NCI-H1092 (cell line): ENCODE measurements at places on chromosomes 7 and 10.

- DNase-seq = no peak
Measured at GRCh38 chr10:85187047-85187446, 858.7 kb downstream of the CCSER2 start.

GRCh38 chr10:125003901-125004467 is 62.1 kb downstream of the ZRANB1 start:
- no peak for DNase-seq

DNA sequence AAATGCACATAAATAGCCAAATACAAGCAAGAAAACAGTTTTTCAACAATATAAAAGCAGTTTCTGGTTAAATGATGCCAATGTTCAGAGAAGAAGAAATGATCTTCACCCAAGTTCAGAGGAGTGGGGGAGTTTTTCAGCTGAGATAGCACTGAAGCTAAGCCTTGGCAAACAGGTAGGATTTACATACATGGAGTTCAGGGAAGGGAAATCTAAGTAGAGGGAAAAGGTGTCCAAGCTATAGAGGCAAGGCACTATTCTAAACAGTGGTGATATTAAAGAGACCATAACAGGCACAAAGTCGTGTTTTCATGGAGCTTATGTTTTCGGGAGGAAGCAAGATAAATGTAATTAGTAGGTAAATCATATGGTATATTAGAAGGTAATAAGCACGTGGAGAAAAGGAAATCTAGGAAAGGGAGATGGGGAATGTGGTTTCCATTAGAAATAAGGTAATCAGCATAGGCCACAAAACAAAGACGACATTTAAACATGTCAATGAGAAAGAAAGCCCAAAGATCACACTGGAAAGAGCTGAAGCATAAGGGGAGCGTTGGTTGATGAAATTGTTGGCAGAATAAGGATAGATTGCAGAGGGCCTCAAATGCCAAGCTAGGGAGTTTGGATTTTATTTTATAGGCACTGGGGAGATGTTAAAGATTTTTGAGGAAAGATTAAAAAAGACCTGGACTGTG is 704.3 kb downstream of the MAGI2 start:
- no peak for DNase-seq

DNA sequence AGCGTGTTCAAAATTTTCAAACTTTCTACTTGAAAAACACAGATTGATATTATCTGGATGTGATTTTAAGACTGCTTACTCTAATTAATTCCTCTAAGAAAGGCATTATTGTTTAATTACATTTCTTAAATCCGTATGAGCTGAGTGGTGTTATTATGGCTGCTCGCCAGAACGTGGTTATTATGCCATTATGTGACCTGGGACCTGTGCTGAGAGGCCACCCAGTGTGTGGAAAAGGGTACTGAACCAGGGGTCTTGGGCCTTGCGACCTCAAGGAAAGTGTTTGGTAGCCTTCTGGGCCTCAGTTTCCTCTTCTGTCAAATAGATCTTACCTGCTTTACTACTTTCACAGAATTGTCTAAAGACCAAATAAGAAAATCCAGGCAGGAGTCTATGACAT is 15.4 kb downstream of the LGI1 start:
- DNase-seq = no peak

DNA sequence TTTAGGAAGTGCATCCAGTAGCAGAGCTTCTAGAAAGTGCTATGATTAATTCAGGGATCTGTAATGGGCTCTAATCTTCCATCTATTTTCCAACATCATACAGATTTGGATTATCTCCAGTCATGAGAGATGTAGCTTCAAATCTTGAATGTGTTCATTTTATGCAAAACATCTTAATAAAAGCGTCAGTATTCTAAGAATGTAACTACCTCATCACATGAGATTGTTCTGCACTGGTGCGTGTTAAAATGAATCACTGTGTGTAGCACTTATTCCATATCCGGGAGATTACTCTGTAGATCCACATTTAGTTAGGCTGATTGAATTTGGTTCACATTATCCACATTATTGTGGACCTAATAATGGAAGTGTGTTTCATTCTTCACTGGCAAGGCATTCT is 344.9 kb upstream of the CHRM2 start:
- no peak for DNase-seq

- DNase-seq = no peak
Measured at GRCh38 chr7:157669768-157670351, 333.1 kb downstream of the DNAJB6 start.

- no peak for DNase-seq
Measured at GRCh38 chr7:11155883-11156282, 182.2 kb downstream of the PHF14 start.

DNA sequence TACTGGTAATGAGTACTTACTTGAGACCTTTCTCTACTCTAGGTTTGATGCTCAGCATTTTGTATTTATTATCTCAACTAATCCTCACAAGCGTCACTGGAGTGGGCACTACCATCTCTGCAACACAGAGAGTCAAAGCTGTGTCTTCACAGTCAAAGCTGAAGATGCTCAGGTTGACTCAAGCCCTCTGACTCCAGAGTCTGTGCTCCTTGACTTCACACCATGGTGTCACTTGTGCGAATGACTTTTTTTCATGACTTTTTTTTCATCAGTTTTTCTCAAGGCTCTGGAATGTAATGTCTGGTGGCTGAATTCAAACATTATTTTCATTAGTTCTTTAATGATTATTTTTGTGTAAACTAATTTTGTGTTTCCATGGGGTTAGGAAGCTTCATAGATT is 30.4 kb upstream of the TARP start:
- no peak for DNase-seq

- DNase-seq = no peak
Measured at GRCh38 chr10:111116211-111116610, 39.4 kb downstream of the ADRA2A start.

DNA sequence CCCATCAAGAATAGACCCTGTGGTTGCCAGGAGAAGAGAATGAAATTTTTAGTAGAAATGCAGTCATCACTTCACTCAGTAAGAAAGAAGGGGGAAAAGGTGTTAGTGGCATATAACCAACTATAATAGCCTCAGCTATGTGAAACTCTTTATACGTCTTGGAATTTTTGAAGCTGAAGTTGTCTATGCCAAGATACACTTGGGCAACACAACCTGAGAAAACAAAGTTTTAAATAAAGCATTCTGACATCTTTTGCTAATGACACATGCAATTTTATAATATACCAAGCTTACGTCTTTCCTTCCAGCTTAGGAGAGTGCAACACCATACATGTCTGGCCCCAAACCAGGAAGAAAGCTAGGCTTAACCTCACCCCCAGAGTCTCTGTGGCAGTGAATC is 40.8 kb upstream of the ZNF438 start:
- DNase-seq = no peak

DNA sequence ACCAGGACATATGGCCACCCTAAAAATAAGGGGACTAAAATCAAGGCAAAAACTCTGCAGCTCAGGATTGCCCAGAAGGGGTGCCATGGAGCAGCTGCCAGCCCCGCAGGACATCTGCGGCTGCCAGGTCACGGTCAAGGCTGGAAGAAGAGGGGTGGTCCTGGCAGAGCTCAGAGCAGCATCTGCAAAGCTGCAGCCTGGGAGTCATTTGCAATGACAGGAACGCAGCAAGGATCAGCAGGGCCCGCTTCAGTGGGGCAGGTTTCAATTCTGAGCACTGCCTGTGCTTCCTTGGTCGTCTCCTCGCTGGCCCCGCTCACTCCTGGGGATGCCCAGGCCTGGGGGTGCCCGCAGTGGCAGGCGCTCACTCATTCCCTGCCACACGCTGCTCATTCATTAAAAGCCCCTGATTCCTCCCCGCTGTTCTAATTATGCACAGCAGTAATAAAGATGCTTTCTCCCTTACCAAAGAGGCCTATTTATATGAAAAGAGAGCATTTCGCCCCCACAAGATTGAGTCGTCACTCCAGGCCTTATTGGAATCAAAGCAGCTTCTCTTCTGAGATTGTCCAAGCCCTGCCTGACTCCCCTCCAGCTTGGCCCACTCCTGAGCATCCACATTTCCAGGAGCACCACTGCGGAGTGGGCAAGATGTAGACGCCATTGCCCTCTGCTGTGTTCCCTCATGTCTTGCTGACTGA is 4.6 kb downstream of the HSPA12A start:
- no peak for DNase-seq

- DNase-seq = no peak
Measured at GRCh38 chr7:75536491-75536890, 44.4 kb downstream of the SPDYE5 start.

GRCh38 chr7:18846765-18847215 is 270.6 kb downstream of the TWIST1 start:
- no peak for DNase-seq

GRCh38 chr10:28881171-28881882 is 204.0 kb downstream of the BAMBI start:
- DNase-seq = no peak

- DNase-seq = no peak
Measured at GRCh38 chr10:131252567-131253276, 58.8 kb downstream of the TCERG1L start.

DNA sequence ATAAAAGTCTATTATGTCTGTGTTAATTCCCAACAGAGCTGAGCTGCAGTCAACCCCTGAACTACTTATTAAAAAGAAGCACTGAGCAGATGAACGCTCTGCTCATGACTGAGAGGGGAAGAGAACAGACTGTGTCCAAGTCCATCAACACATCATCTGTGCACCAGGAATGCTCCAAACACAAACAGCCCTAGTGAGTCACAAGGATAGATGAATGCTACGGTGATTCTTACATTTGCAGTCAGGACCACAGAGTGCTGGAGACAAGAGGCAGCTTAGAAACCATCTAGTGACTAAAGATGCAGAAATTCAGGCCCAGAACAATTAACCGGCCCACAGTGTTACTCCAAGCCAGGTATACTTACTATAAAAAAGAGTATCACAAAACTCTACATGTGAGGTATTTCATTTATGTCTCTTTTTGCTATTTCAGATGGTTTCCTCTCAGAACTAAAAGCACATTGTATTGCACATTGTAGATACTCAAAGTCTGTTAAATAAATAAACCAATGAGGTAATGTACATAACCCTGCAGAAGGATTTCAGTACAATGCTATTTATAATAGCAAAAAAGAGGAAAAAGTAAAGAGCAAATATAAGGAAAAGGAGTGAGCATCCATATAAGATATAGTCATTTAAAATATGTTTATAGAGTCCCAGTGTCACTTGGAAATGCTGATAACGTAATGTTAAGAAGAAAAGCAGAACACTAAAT is 159.2 kb downstream of the KCNMA1 start:
- no peak for DNase-seq

GRCh38 chr7:106779877-106780276 is 85.2 kb upstream of the PIK3CG start:
- no peak for DNase-seq

- DNase-seq = no peak
Measured at GRCh38 chr10:103504181-103504783, 10.8 kb downstream of the NEURL1 start.

DNA sequence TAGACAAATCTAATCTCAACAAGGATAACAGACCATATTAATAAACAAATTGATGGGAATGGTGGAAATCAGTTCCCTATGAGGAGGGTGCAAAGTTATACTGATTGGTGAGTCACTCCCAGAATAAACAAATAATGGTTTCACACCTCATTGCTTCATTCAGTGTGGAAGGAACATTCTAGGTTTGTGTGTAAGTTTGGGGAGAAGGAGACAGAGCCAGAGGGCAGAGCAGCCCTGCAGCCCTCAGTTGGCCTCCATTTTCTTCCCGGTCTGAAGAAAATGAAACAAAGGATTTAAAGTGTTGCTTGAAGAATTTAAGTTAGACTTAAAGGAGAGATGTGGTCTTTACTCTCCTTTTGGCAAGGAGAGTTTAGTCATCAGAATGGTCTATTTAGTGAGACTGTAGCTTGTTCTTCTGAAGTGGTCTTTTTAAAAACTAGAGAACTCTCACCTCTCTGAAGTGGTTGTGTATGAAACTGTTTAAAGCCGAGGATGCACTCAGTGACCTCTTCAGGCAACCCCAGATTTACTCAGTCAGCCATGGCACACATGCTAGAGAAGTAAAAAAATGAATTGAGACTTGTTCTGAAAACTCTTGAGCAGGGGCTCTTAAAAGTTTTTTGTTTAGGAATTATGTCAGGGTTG is 27.2 kb downstream of the IKZF1 start:
- no peak for DNase-seq

DNA sequence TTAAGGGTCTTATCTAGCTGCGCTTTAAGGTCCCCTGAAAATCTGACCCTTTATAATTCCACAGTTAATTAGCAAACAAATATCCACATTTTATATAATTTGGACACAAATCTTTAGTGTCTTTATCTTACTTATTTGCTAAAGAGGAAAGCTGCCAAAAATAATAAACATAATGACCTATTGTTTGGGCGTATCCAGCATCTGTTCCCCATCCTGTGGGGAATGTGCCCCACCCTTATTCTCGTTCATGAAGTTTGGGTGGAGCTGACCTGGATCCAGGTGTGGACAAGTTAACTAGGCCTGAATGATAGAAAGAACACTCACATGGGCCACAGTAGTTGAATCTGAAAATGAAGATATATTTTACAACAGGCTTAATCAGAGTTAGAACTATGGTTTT is 218.3 kb downstream of the CRPPA start:
- no peak for DNase-seq

GRCh38 chr7:42605406-42606192 is 306.3 kb downstream of the C7orf25 start:
- DNase-seq = no peak

DNA sequence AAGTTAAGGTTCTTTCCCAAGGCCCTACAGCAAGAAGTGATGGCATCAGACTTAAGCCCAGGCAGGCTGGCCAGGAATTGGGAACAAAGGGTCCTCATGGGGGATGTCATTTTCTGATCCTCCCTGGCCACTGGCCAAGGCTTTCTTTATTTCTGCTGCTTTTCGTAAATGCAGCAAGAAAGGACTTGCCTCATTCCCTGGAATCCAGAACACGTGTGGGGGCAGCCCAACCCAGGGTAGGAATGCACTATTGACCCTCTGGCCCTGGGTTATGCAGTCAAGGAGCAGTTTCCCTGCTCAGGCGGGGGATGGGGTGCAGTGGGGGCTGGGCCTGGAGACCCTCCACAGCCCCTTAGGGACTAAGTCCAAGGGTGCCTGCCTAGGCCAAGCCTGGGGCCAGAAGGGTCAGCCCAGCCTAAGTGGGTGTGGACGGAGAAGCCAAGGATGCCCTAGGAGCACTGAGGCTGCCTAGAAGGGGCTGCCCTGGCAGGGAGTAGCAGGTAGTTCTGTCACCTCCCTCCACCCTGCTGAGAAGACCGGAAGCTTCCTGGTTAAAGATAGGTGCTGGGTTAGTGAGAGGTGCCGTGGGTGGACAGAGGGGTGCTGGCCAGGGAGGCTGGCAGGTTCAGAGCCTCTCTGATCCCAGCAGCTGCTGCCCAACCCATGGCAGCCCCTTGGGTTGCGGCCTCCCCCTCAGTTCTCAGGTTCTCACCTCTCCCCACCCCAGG is 179.2 kb downstream of the SH3PXD2A start:
- DNase-seq = no peak
